Activated naive CD8-positive, alpha-beta T cell treated with anti-CD3 and anti-CD28 coated beads for 36 hours (primary cell): ENCODE measurements at places on chromosomes 13 and 19.

DNA sequence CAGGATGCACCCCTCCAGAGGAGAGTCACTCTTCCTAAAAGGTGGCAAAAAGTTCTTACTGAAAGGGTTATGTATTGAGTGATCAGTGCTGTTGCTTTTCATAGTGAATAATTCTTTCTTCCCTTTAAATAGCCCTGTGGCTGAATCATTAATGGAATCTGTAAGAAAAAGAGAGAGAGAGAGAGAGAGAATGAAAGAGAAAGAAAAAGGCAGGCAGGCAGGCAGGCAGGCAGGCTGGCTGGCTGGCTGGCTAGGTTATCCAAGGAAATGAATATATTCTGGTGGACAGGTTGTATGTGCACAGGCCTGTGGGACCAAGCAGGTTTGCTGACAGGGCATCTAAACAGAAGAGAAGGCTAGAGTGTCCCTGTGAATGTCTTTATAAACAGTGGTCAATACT lies 100.5 kb downstream of the DLEU7 start:
- H3K4me3 ChIP-seq: no peak overlapping the region
- H3K4me1 ChIP-seq: peaks cover 6% of the 10 kb centered on the region
- H3K27me3 ChIP-seq: no peaks in the 10 kb centered on the region
- H3K36me3 ChIP-seq: no peaks in the 10 kb centered on the region
- no peak for DNase-seq

- no peaks in the 10 kb centered on the region for H3K4me1 ChIP-seq
- no peaks in the 10 kb centered on the region for H3K27me3 ChIP-seq
- no peaks in the 10 kb centered on the region for H3K36me3 ChIP-seq
- no peak overlapping the region for H3K4me3 ChIP-seq
- DNase-seq: no peak
These were observed 1132.6 kb upstream of the SLC10A2 start for GRCh38 chr13:104198801-104199200.

DNA sequence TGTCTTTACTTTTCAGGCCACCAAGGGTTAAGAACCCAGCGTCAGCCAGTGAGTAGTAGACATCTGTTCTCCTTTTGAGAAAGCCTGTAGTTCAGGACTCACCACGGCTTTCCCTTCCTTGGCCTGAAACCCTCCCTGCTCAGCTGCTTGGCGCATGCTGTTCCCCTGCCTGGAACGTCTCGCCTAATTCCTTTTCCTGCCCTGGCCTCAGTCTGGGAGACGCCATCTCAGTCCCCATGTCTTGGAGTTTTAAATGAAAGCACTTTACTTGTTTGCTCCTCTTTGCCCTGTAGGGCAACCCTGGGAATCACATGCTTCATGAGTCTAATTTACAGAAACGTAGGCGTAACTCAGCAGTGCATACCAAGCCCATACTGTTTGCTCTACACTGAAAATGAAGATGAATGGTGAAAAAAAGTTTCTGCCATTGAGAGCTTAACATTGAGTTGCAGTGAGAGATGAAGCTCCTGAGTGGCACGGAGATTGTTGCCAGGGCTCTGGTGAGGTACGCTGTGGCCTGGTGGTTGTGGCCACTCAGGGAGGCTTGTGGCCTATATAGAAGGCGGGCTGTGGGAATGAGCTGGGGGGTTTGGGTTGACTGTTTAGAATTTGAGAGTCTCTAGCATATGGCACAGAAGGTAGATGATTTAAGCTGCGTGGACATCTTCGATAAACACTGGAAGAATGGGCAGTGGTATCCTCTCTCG lies 52.8 kb downstream of the GATAD2A start:
- peak overlapping the region; percentile 100 for H3K27ac ChIP-seq
- H3K27me3 ChIP-seq: no peaks in the 10 kb centered on the region
- peaks cover 18% of the 10 kb centered on the region for H3K36me3 ChIP-seq
- no peak for DNase-seq

GRCh38 chr13:26048741-26049140 lies 3.1 kb downstream of the SHISA2 start:
- H3K4me1 ChIP-seq: peaks cover 31% of the 10 kb centered on the region
- H3K27me3 ChIP-seq: peaks cover 25% of the 10 kb centered on the region
- no peak overlapping the region for H3K4me3 ChIP-seq
- no peak overlapping the region for H3K27ac ChIP-seq
- DNase-seq: no peak
- no peaks in the 10 kb centered on the region for H3K36me3 ChIP-seq

GRCh38 chr13:113927661-113928581 lies 46.0 kb downstream of the C13orf46 start:
- H3K27ac ChIP-seq: no peak overlapping the region
- peaks cover 18% of the 10 kb centered on the region for H3K27me3 ChIP-seq
- no peak for DNase-seq
- peaks cover 12% of the 10 kb centered on the region for H3K4me1 ChIP-seq

DNA sequence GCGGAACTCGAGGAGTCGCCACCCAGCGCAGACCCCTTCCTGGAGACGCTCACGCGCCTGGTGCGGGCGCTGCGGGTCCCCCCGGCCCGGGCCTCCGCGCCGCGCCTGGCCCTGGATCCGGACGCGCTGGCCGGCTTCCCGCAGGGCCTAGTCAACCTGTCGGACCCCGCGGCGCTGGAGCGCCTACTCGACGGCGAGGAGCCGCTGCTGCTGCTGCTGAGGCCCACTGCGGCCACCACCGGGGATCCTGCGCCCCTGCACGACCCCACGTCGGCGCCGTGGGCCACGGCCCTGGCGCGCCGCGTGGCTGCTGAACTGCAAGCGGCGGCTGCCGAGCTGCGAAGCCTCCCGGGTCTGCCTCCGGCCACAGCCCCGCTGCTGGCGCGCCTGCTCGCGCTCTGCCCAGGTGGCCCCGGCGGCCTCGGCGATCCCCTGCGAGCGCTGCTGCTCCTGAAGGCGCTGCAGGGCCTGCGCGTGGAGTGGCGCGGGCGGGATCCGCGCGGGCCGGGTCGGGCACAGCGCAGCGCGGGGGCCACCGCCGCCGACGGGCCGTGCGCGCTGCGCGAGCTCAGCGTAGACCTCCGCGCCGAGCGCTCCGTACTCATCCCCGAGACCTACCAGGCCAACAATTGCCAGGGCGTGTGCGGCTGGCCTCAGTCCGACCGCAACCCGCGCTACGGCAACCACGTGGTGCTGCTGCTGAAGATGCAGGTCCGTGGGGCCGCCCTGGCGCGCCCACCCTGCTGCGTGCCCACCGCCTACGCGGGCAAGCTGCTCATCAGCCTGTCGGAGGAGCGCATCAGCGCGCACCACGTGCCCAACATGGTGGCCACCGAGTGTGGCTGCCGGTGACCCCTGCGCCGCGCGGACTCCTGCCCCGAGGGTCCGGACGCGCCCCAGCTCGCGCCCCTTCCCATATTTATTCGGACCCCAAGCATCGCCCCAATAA lies 2.3 kb downstream of the AMH start:
- H3K27ac ChIP-seq: no peak overlapping the region
- peak overlapping the region; percentile 48 for H3K4me3 ChIP-seq
- peaks cover 13% of the 10 kb centered on the region for H3K27me3 ChIP-seq
- peaks cover 2% of the 10 kb centered on the region for H3K4me1 ChIP-seq
- peak; percentile 57 for DNase-seq
